ENCODE measurements at places on chromosomes 2 and 18.

DNA sequence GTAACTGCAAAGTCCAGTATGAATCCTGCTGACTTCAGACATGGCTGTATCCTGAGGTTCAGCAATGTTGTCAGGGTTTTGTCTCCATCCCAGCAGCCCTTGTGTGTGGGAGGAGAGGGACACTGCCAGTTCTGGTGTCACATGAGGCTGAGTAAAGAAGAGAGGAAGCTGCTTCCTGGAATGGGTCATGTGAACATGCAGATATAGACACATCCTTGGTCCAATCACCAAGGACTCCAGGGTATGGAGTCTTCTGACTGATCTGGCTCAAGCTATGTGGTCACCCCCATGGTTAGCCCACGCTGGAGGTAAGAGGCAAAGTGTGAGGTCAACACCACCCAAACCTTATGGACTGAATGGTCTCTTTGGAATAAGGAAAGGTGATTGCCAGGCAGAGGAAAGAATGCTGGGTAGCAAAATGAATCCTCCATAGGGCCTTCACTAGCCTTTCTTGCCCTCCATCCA is 134.4 kb upstream of the SLC1A4 start:
- no peak for DNase-seq

GRCh38 chr2:60422826-60423483 is 130.5 kb downstream of the BCL11A start:
- DNase-seq: no peak

GRCh38 chr18:58135183-58135641 is 91.2 kb downstream of the NEDD4L start:
- DNase-seq: no peak

DNA sequence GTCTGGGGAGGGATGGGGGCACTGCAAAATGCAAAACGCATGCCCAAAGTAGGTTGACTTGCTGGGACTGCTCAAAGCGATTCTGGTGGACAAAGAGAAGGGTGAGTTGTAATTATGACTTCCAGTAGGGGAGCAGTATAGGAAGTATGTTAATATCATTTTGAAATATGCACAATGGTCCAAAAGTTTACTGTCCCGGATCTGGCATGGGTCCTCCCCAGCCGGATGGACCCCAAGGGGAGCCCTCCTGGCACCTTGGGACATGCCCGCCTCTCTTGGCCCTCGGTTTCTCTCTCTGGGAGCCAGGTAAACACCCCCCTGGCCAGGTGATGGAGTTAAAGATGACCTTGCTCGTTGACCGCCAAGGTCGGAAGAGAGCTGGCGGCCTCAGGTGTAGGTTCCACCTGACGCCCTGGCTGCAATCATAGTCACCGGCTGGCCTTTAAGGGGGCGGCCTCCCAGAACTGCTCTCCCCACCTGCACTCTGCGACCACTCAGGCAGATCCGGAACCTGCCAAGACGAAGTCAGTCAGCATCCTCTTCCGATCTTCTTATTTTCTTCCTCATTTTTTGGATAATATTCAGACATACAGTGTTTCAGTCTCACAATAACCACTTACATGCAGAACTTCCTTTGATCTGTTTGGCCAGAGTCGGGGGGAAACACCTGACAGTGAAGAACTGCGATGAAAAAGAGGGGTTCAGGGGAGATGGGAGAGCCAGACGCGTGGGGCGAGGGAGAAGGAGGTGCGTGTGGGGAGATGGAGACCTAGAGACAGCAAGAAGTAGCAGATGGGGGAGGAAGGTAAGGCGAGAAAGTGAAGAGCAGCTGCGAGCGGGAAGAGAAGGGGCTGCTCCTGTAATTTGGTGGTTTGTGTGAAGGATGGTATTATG is 148.3 kb downstream of the MEIS1 start:
- no peak for DNase-seq

- no peak for DNase-seq
Observed at GRCh38 chr2:10478916-10479315, 30.8 kb upstream of the ODC1 start.

DNA sequence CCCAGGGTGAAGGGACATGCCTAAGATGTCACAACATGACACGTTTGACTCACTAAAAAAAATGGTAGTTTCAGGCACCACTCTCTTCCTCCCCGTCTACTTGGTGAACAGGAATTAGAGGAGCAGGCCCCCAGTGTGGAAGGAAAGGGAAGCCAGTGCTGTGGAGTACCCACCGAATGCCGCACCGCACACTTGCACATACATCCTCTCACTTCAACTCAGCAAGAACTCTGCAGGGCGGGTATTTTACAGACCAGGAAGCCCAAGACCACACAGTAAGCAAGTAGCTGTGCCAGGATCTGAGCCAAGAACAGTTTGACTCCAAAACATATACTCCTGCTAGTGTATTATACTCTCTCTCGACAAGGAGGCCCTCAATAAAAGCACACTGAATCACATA is 69.8 kb downstream of the BCL2 start:
- no peak for DNase-seq

DNA sequence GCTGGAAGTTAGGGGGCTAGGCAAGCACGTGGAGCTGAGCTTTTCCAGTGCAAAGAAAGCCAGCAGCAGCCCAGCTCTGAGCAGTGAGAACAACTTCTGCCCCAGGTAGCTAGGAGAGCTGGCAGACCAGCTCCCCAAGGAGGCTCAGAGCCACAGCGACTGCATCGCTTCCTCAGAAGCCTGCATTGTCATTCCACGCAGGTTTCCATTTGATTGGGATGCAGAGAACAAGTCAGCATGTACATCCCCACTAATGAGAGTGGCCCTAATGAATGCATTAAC is 45.1 kb downstream of the C1QL2 start:
- no peak for DNase-seq

DNA sequence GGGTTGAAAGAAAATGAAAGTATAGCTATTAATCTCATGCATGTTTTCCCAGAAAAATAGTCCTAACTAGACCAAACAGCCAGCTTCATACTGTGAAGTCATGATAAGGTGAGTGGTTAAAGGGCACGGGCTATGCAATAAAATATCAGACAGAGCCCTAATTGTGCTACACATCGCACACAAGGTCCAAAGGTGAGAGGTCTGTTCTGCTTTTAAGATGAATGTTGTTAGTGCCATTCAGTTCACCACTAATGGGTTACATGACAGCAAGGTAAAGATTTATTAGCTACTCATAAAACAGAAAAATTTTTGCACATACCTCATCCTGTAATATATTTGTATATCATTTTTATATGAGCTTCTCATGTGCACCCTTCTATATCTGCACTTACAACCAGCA is 105.0 kb upstream of the STK17B start:
- DNase-seq: no peak

- DNase-seq: no peak
Observed at GRCh38 chr18:23136326-23137096, 1.2 kb downstream of the CABLES1 start.

DNA sequence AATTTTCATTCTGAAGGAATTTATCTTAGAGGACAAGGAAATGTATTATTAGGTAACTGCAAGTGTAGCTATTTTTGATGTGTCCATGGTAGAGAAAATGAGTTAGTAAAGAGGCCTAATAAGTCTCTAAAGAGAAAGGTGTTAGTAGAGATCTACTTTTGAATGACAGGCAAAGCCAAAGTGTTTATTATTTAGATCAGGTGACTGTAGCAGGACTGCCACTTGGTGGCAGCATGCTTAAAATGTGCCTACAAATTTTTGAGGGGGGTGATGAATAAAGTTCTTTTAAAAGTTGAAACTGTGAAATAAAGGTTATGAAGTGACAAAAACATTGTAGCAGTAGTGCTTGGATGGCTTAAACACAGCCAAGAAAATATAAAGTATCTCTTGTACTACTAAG is 421.5 kb upstream of the MEIS1 start:
- DNase-seq: no peak

DNA sequence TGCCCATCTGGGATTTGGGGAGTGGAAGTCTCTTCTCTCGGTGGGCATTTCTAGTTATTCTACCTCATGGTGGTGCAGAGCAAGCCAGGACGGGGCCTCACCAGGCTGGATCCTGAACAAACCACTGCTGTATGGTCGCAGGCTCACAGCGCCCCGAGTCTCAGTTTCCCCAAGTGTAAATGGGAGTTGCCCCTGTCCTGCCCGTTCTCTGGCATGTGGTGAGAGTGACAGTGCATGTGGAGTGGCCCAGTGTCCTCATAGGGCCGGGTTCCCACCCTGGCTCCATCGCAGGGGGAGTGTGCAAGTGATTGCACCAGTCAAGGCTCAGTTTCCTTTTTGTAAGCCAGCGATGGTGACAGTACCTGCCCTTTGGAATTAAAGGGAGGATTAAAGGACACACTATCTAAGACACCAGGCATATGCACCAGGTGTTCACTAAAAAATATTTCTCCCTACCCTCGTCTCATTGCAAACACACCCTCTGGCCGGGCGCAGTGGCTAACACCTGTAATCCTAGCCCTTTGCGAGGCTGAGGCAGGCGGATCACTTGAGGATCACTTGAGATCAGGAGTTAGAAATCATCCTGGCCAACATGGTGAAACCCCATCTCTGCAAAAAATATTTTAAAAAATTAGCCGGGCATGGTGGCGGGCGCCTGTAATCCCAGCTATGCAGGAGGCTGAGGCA is 173.3 kb upstream of the MYCN start:
- DNase-seq: no peak

- DNase-seq: peak; percentile 27
Observed at GRCh38 chr18:3447068-3447894, 2.7 kb upstream of the TGIF1 start.

DNA sequence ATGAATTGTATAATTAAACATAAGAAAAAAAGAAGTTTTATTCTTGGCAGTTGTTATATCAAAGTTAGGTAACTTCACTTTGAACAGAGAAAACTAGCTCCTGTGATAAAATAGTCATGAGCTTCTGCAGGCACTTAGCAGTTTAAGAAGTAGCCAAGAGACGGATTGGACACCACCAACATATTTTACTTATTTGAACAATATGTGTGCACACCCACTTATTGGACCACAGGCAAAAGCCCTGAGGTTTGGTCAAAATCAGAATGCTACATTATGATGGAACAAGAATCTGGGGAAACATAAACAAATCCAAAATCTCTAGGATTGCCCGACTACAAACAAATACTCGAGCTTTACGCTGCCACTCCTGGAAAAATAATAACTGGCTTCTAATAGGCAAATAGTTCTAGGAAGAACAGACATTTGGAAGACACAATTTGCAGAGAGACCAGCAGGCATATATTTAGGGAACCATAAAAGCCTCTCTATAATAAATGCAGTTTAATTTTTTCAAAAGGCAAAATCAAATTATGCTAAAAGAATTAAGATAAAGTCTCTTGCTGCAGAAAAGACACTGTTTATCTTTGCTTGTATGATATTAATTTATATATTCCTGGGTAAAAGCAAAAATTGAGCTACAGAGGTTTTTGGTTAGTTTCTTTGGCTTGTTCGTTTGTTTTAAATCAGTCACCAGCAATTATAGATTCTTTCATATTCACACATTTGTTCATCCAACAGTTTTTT is 117.9 kb downstream of the CDC42EP3 start:
- DNase-seq: no peak

GRCh38 chr18:79413025-79413424 is 17.3 kb downstream of the NFATC1 start:
- no peak for DNase-seq

DNA sequence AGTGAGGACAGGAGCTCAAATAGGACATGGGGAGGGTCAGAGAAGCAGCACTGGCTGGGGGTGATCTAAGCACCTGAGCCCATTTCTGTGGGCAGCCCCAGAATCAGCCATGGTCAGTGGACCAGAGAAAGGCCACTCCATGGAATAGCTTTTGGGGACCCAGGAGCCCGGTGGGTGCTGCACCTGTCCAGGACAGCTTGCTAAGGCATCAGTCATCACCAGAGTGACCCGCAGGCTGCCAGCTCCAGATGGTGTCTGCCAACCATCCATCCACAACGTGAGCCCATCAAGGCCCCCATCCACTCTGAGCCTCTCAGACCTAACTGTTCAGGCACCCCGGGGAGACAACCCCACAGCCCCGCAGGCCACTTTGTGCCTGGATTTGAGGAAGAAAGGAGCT is 23.6 kb upstream of the COL6A3 start:
- DNase-seq: no peak

DNA sequence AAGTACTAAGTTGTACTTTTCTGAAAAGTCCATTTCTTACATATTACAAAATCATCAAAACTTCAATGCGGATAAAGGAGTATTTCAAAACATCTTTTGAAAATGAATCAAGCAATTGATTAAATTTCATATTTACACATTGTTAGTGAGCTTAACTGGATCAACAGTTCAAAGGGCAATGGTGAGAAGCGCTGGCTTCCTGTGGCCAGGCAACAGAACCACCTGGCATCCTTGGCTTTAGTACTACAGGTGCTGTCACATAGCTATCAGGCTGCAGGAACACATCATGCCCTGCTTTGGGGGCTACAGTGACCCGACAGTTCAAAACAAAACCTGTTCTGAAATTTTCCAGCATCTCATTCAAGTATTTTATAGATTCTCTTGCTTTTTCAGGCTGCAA is 59.2 kb downstream of the SMAD2 start:
- DNase-seq: no peak

DNA sequence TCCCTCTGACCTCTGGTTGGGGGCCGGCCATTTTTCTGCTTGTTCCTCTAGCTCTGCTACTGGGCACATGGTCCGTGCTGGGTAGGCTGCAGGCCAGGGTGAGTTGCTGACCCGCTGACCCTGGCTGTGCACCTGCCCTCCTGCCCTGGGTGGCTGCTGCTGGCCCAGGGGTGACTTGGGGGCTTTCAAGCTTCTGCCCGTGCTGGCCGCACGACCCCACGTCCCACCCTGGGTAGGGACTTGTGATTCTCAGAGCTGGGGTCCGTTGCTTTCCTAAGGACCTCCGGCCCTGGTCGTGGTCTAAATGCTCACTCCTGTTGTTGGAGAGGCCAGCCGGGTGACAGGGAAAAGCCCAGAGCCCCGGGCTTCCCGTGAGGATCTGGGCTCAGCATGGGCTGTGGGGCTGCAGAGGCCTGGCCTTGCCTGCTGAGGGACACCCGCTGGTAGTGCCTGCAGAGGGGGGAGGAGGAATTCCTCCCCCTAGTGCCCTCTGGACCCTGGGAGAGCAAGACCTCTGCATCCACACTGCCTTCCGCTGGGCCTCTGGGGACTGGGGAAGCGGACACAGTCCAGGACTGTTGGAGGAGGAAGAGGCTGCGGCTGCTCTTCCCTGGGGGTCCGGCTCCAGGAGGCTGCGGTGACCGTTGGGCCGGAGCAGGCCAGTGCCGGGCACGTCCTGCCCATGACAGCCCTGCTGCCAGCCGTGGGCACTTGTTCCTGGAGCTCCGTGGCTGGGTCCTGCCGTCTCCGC is 6.3 kb upstream of the GAL3ST2 start:
- no peak for DNase-seq

- DNase-seq: no peak
Observed at GRCh38 chr2:60652832-60653340, 99.4 kb upstream of the BCL11A start.

DNA sequence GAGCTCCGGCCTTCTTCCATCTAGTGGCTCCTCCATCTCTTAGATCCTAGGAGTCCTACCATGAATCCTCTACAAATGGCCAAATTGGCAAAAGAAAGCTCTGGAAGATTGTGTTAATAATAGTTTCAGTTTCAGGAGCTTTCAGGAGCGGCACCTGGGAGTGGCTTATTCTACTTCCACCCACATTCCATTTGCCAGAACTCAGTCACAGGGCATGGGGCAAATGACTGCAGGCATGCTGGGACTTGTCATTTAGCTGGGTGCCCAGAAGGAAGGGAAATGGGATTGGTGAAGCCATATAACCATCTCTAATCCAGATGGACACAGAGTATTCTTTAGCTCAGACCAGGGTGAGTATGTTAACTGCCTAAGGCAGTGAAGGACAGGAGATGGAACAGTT is 3.6 kb upstream of the LRATD1 start:
- no peak for DNase-seq

GRCh38 chr2:185802926-185803325 is 64.3 kb downstream of the FSIP2 start:
- no peak for DNase-seq
